ENCODE measurements at places on chromosomes 12 and 14. TPM values are rescaled to one million over a fixed set of nuclear protein-coding genes. Genes with fewer than 3 reads are reported as not detected.
A peak's percentile ranks its signal among the peaks of the same experiment; 100 is the strongest.

The IAPP gene
- total RNA-seq, result not detected

The IL22 gene
- total RNA-seq, result not detected

The RNASE7 gene
- not detected for total RNA-seq

The ANAPC7 gene
- 48.1 TPM for total RNA-seq

The TAMALIN gene
- 85.5 TPM for total RNA-seq

The STXBP6 gene
- 29.4 TPM for total RNA-seq

The TAS2R14 gene
- total RNA-seq, result 1.2 TPM

The LRRC10 gene
- total RNA-seq, result not detected

The UBE3B gene
- 40.1 TPM for total RNA-seq

The PRIMA1 gene
- 3.0 TPM for total RNA-seq

DNA sequence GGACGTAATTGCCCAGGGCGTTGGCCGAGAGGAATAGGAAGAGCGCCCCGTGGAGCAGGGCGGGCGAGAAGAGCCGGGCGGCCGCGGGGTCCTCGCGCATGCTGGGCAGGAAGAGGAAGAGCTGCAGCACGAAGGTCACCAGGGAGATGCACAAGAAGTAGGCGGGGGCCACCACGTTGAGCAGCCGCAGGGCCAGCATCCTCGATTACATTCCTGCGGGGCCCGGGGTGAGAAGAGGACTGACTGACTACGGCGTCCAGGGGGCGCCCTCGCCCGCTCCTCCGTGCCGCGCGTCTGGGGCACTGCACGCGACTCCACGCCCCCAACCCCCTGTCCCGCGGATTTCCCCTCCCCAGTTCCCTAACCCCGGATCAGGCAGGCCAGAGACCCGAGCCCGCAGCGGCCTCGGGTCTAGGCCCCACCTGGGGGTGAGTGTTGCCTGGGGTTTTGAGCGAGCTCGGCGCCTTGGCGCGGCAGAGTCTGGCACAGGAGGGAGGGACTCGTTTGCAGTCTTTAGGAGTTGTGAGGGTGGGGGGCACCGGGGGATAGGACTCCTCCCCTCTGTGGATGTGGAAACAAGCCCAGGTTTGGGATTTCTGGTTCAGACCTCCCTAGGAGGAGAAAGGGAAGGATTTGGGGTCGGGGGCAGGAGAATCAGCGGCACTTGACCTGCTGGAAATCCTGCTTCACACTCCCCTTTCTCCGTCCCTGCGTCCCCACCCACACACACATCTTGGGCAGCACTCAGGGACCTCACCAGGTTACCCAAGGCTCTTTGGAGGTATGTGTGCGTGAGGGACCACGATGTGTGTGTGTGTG is 1.8 kb downstream of the ZDHHC22 start:
- no peak overlapping the region for H3K27ac ChIP-seq
- peaks cover 14% of the 10 kb centered on the region for H3K4me1 ChIP-seq
- H3K4me3 ChIP-seq, result no peak overlapping the region
- H3K27me3 ChIP-seq, result peaks cover 87% of the 10 kb centered on the region
- no peak for DNase-seq

- no peak overlapping the region for H3K27ac ChIP-seq
- no peak overlapping the region for H3K4me3 ChIP-seq
- H3K36me3 ChIP-seq, result no peaks in the 10 kb centered on the region
- DNase-seq, result no peak
- no peaks in the 10 kb centered on the region for H3K27me3 ChIP-seq
- H3K4me1 ChIP-seq, result peaks cover 7% of the 10 kb centered on the region
Measured at GRCh38 chr12:13386323-13387039, 190.0 kb downstream of the EMP1 start.

DNA sequence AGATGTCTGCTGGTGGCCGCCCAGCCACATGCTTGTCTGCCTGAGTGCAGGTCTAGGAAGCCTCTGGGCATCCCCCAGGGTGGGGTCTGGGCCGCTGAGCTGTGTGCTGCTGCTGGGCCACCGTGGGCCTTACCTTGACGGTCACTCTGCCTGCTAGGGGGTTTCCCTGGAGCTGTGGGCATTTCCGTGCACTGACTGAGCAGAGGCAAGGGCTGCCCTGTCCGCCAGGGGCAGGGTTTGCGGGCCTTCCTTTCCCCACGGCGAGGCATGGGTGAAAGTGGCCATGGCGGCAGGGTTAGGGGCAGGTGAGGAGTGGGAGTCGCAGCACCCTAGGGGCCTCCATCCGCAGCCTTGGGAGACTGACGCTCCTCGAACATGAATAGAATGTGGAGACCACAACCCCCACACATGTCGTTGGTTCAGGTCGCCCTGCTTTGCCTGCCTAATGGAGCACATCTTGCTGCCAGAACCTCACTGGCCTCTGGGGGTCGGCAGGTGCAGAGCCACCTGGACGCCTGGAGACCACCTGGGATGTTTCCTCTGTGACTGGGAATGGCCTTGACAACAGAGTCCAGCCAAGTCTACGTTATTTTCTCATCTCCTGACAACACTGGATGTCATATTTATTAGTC is 2.5 kb downstream of the ZBTB42 start:
- peaks cover 54% of the 10 kb centered on the region for H3K4me1 ChIP-seq
- H3K36me3 ChIP-seq, result no peaks in the 10 kb centered on the region
- no peak overlapping the region for H3K27ac ChIP-seq
- H3K4me3 ChIP-seq, result no peak overlapping the region
- no peak for DNase-seq
- no peaks in the 10 kb centered on the region for H3K27me3 ChIP-seq

- no peak for DNase-seq
- H3K4me1 ChIP-seq, result no peaks in the 10 kb centered on the region
- no peak overlapping the region for H3K27ac ChIP-seq
- H3K27me3 ChIP-seq, result no peaks in the 10 kb centered on the region
Measured at GRCh38 chr12:132541200-132541599, 51.2 kb downstream of the FBRSL1 start.

- H3K4me3 ChIP-seq, result no peak overlapping the region
- H3K36me3 ChIP-seq, result no peaks in the 10 kb centered on the region
- H3K27me3 ChIP-seq, result no peaks in the 10 kb centered on the region
- H3K4me1 ChIP-seq, result peaks cover 13% of the 10 kb centered on the region
- no peak for DNase-seq
Measured at GRCh38 chr14:51884086-51884927, 23.9 kb downstream of the GNG2 start.

DNA sequence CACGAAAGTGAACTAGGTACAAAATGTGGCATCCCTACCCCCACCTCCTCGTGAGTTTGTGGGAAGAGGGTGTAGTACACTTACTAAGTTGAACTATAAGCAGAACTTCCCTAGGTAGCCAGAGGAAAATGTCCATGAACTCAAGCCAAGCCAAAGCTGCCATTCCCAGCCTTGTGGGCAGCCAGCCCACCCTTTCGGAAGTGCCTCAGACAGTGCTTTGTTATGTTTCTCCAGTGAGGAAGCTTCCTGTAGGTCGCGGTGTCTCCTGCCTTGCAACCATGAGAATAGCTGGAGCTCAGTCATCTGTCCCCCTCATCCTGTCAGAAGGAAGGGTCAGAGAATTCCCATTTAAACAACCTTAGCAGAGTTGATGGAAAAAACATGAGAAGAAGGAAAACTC is 266.9 kb downstream of the DUSP6 start:
- H3K4me3 ChIP-seq, result no peak overlapping the region
- no peak for DNase-seq
- no peak overlapping the region for H3K27ac ChIP-seq
- H3K27me3 ChIP-seq, result no peaks in the 10 kb centered on the region
- H3K4me1 ChIP-seq, result peaks cover 12% of the 10 kb centered on the region

DNA sequence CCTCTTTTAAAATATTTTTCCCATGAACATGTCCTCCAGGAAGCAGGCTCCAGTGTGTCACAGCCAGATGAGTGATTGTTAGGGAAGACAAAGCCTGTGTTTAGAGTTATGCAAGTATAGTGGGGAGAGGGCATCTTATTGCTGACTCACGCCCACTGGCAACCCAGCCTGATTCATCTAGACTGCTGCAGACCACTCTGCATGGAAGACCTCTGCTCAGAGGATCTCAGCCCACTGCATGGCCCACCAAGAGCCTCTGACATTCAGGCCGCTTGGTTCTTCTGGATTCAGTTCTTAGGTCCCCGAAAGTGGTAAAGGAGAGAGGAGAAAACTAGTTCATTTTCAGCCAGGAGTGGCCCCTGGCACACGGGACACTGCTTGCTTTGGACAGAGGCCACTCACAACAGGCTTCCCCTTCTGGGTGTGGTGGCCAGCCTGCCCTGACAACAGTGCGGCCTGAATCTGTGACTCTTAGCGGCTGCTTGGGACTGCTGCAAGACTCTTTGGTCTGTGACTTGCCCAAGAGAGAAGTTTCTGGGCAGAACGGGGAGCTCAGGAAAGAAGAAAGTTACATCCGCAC is 266.3 kb downstream of the ZFP36L1 start:
- no peaks in the 10 kb centered on the region for H3K27me3 ChIP-seq
- H3K4me1 ChIP-seq, result peaks cover 43% of the 10 kb centered on the region
- H3K36me3 ChIP-seq, result no peaks in the 10 kb centered on the region
- peak; percentile 81 for DNase-seq
- no peak overlapping the region for H3K4me3 ChIP-seq

DNA sequence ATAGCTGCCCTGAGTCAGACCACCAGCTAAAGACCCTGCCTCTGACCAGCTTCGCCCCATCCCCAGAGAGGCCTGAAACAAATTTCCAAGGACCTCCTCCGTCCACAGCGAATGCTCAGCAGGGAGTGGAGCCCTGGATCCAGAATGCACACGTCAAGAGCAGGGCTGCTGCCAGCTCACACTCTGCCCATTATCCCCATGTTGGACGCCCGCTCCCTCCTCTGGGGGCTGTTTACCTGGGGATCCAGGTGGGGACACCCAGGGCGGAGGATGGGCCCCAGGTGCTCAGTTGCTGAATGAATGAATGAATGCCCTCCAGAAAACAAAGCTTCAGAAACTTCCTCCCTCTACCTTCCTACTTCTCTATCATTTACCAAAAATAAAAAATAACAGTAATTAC is 18.1 kb downstream of the BCL11B start:
- H3K27me3 ChIP-seq, result peaks cover 20% of the 10 kb centered on the region
- H3K36me3 ChIP-seq, result no peaks in the 10 kb centered on the region
- no peak overlapping the region for H3K4me3 ChIP-seq
- no peak overlapping the region for H3K27ac ChIP-seq
- no peak for DNase-seq

DNA sequence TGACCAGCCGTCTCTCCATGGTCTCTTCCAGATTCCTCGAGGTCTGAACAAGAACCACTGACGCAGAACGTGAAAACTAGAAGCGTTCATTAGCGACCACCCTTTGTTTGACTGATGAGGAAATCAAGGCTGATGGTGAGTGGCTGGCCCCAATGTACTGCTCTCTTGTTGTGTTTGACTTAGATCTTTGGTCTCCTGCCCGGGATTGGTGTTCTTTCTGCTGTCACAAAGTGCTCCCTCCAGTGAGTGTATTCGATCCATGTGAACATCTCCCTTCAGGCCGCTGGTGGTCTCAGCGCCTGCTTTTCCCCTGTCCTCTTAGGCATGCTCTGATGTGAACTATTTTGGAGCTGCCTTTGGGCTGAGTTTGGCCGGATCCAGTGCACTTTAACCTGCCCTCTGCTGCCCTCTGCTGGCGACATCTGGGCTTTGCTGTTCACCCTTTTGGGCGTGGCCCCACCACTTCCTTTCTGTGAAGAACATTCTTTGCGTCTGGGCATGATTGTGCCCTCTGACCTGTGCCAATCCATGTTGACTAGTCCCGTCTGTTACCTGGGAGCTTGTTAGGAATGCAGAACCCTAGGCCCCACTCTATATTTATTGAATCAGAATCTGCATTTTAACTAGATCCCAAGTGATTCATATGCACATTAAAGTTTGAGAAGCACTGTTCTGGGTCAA is 279.1 kb downstream of the TTC6 start:
- H3K36me3 ChIP-seq, result no peaks in the 10 kb centered on the region
- peak; percentile 86 for DNase-seq

GRCh38 chr12:124651516-124652273 is 84.3 kb upstream of the NCOR2 start:
- DNase-seq, result no peak
- no peaks in the 10 kb centered on the region for H3K36me3 ChIP-seq
- H3K27ac ChIP-seq, result peak overlapping the region; percentile 3
- no peak overlapping the region for H3K4me3 ChIP-seq
- peaks cover 42% of the 10 kb centered on the region for H3K4me1 ChIP-seq

- no peaks in the 10 kb centered on the region for H3K27me3 ChIP-seq
- no peak overlapping the region for H3K4me3 ChIP-seq
- no peaks in the 10 kb centered on the region for H3K36me3 ChIP-seq
- no peak for DNase-seq
Measured at GRCh38 chr14:22423958-22424357, 165.1 kb downstream of the DAD1 start.

DNA sequence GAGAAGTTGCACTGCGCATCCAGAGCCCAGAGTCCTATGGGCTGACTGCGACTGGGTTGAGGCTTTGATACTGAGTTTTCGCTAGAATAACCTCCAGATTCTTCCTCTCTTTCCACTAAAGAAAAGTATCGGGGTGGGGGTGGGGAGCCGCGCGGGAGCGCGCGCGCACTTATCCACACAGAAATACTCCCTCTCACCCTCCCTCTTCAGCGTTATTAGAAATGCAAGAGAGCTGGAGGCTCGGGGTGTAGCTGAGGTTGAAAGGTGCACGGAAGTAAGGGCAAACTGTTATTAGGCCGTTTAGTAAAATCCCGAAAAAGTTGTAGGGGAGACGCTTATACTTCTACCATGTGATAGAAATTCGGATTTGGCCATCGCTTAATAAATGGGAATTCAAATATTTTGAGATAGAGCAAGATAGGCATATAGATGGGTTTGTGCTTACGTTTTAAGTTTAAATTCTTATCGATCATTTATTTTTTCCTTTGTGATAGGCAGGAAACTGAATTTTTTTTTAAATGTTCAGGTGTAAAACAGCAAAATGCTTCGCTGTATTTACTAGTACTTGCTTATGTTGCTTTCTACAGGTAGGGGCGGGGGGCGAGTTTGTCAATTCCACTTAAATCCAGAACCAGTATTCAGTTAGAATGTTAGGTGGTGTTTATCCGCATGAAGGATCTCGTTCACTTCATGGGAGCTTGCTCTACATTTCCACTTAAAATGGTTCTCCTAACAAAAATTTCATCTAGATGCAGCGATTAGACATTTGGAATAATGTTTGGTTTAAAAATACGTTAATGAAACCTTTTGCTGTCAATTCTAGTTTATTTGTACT is 1.1 kb downstream of the ARHGAP5 start:
- peak overlapping the region; percentile 89 for H3K4me3 ChIP-seq
- no peaks in the 10 kb centered on the region for H3K36me3 ChIP-seq
- peaks cover 54% of the 10 kb centered on the region for H3K4me1 ChIP-seq
- DNase-seq, result peak; percentile 50
- H3K27ac ChIP-seq, result peak overlapping the region; percentile 95

GRCh38 chr12:83172866-83173649 is 486.4 kb downstream of the TMTC2 start:
- H3K36me3 ChIP-seq, result no peaks in the 10 kb centered on the region
- no peaks in the 10 kb centered on the region for H3K27me3 ChIP-seq
- H3K4me3 ChIP-seq, result no peak overlapping the region
- no peak overlapping the region for H3K27ac ChIP-seq
- DNase-seq, result no peak

DNA sequence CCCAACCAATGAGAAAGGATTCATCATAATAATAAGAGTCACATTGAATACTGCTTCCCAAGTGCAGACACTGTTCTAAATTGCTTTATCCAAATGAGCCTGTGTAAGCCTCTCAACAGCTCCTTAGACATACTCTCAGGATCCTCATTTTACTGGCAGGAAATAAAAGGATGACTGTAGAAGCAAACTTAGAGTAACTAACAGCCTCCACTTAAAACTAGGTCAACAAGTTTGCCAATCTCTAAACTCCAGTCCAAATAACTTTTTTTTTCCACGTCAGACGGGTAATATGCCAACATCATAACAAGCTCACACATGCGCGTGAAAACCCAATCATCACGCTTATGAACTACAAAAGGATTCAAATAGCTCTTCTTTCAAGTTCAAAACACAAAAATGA is 15.3 kb upstream of the DPF3 start:
- no peaks in the 10 kb centered on the region for H3K4me1 ChIP-seq
- peaks cover 2% of the 10 kb centered on the region for H3K27me3 ChIP-seq
- H3K36me3 ChIP-seq, result no peaks in the 10 kb centered on the region
- H3K27ac ChIP-seq, result no peak overlapping the region
- no peak for DNase-seq
